ENCODE measurements at places on chromosomes 16 and 17.

DNA sequence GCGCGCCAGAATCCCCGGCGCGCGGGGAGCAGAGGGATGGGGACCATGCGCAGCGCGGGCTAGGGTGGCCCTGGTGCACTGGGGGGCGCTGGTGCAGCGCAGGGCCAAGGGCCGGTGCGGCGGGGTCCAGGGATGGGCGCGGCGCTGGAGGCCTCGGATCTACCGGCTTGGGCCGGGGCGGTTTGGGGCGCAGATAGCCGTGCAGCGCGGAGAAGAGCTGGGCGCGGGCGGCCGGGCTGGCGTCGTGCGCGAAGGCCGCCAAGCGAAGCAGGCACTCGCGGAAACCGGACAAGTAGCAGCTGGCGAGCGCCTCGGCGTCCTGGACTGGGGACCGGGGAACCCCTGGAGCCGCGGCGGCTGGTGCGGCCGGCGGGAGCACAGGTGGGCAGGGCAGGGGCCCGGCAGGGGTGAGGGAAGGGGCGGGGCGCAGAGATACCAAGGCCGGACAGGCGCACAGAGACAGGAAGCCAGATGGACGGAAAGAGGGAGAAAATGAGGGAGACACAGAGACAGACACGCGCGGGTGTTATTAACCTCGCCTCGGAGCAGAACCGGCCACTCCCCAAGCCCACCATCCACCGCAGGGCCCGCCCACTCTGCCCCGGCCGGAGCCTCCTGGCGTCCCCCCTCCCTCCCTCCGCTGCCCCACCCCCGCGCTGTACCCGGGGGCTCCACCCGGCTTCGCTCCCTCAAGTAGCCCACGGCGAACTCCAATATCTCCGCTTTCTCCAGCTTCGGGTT, 2.1 kb downstream of the HES7 start:
- DNase-seq, result peak; percentile 74

GRCh38 chr16:85718682-85719081, 29.9 kb upstream of the GINS2 start:
- DNase-seq, result no peak

DNA sequence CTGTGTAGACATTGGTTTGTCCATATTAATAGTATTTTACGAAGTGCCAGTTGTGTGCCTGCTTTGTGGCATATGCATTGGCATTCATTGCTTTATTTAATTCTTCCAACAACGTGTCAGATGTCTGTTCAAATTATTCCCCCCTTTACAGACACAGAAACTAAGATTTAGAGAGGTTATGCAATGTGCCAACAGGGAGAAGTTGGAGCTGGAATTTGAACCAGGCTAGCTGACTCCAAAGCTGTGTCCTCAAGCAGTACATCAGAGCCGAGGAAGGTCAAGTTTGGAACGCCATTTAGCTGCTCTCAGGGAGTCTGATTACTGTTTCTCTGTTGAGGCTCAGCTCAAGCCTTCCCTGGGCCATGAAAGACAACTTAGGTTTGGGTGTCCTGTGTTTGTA, 232.3 kb downstream of the WWOX start:
- no peak for DNase-seq

GRCh38 chr17:39069114-39069756, 82.2 kb downstream of the PLXDC1 start:
- peak; percentile 30 for DNase-seq

DNA sequence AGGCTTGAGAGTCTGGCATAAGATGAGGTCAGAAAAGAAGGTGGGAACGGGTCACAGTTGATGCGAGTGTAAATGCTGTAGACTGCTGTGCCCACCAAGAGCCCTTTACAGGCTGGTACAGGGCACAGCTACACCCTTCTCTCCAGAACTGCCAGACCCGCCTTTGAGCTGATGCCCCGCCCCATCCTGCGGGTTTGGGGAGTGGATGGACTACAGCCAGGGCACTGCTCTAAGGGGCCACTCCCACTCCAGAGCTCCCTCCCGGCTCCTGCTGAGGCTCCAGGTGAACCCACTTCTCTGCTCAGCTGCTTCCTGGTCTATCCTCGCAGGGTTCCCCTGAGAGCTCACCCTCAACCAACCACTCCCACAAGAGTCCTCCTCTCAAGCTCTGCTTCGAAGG, 12.3 kb downstream of the MEIOB start:
- DNase-seq, result no peak

- no peak for DNase-seq
Observed at GRCh38 chr16:29720703-29721102, 25.1 kb downstream of the C16orf54 start.

DNA sequence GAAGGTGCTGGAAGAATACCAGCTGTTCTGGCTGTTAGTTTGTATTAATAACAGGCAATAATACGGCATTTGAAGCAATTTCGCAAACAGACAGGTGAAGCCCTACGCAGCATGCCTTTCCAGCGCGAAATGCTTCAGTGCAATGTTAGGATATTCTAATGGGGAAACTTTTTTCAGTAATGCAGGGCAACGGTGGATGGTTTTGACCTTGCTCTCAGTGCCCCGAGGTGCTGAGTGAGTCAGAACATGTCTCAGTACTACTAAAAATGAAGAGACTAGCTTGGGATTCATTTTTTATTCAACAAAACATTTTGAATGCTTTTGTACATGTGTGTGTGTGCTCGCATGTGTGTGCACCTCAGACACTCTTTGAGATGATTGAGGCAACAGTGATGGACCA, 172.2 kb downstream of the RBFOX1 start:
- no peak for DNase-seq

DNA sequence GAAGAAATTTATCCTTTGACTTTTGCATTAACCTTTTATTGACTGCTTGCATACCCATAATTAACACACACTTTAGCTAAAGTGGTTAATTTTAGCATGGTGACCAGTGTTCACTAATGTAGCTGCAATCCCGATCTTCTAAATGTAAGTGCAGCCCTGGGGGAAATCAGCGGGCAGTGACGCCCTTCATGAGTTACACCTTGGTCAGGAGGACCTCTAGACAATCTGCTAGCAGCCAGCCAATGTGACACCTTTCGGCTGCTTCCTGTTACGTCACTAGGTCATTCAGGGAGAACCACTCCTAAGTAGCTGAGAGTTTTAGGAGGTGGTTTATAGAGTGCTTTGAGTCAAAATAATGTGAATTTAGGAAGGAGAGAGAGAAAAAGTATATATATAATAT, 180.5 kb downstream of the IRX3 start:
- DNase-seq, result no peak

DNA sequence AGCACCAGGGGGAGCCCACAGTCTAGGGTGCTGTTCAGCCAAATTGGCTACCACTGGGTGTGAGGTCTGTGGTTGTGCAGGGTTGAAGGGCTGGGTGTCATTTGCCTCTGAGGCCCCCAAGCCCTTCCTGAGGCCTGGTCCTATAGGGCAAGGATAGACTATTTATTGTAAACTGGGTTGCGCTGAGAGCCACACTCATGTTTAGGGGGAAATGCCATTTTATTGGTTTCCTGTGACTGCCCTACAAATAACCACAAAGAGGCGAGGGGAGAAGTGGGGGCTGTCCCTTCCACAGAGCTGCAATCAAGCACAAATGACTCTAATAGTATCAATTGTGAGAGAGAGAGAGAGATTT, 3.6 kb upstream of the ZCCHC14 start:
- no peak for DNase-seq

GRCh38 chr16:68768175-68768574, 31.1 kb downstream of the CDH1 start:
- no peak for DNase-seq

DNA sequence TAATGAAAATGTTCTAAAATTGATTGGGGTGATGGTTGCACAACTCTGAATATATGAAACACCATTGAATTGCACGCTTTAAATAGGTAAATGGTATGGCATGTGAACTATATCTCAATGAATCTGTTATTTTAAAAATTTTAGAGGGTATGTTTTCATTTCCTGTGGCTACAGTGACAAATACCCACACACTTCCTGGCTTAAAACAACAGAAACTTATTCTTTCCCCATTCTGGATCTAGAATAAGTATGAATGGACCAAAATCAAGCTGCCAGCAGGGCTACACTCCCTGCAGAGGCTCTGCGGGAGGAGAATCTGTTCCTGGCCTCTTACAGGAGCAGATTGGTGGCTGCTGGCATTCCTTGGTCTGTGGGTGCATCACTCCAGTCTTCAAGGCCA, 11.3 kb upstream of the PECAM1 start:
- no peak for DNase-seq

- peak; percentile 16 for DNase-seq
Observed at GRCh38 chr17:55466671-55467070, 44.6 kb downstream of the SMIM36 start.

- no peak for DNase-seq
Observed at GRCh38 chr16:50133214-50133613, 19.9 kb upstream of the TENT4B start.

DNA sequence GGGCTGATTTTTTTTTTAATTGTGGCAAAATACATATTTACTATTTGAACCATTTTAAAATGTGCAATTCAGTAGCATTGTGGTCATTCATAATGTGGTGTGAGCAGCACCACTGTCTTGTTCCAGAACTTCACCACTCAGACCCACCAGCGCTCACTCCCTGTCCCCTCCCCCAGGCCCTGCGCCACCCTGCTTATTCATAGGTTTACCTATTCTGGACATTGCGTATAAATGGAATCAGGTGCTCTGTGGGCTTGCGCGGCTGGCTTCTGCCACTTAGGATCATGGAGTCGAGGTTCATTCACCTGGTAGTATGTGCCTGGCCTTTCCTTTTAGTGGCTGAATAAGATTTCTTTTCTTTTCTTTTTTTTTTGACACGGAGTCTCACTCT, 59.4 kb downstream of the NT5M start:
- no peak for DNase-seq

GRCh38 chr17:50868602-50869001, 2.4 kb upstream of the TOB1 start:
- DNase-seq, result no peak

DNA sequence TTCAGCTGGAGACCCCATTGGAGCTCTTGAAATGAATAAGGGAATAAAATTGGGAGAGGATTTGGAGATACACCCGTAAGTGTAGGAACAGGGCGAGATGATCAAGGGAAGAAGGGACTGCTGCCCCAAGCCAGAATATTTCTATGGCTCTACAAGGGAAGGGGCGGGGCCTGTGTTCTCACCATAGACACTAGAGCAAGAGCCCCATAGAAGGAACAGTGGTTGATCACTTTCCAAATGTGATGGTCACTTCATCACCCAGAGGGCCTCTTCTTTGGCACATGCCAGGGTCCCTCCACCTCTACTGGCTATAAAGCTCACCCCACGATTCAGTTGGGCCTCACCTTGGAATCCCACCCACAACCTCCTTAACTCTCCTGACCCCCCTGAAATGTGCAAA, 25.0 kb downstream of the GPRC5B start:
- DNase-seq, result peak; percentile 63

GRCh38 chr16:88943131-88943664, 33.8 kb downstream of the CBFA2T3 start:
- no peak for DNase-seq

- no peak for DNase-seq
Observed at GRCh38 chr17:55154101-55154500, 110.7 kb upstream of the HLF start.

DNA sequence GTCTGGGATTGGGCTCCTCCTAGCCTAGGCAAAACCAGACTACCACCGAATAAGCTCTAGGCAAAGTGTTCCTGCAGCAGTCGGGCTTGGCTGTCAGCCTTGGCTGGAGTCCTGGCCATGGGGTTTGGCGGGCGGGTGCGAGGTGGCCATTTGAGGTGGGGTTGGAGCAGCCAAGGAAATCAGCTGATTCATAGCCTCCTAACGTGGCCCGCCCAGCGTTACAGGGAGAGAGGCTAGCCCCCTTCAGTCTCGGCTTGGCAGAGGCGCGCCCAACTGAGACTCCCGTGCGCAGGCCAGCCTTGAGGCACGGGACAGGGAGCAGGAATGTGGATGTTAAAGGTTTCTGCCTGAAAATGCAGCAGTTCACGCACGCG, 1.9 kb downstream of the PMP22 start:
- DNase-seq, result peak; percentile 85

GRCh38 chr16:11200592-11200991, 55.4 kb downstream of the SOCS1 start:
- no peak for DNase-seq

DNA sequence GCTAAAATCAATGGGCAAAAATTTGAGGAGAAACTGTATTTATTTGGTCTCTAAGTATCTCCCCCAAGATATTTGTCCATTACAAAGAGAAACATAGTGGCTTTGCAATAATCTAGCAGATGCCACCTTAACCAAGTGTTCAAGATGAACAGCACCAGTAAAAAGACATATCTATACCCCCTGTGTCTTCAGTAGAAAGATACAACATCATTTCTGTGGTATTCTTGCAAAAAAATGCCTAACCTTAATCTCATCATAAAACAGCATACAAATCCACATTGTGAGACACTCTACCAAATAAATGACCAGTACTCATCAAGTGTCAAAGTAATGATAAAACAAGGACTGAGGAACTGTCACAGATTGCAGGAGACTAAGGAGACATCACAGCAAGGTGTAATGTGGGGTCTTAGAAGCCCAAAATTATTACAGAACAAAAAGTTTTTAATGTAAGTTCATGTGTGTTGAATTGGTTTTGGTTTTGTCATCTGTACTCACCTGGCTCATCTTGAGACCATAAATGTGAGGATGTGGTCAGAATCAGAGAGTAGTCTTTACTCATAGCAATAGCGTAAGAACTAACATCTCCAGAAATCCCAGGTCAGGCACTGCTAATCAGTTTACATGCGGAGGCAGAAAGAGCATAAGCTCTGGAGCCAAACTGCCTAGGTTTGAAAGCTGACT, 77.2 kb downstream of the AATF start:
- no peak for DNase-seq

- peak; percentile 95 for DNase-seq
Observed at GRCh38 chr17:16568541-16569357, at the start of gene ZNF287. ZNF287 (minus strand) TSS chr17:16569204; CDS start chr17:16567731, 1,473 bp downstream.

DNA sequence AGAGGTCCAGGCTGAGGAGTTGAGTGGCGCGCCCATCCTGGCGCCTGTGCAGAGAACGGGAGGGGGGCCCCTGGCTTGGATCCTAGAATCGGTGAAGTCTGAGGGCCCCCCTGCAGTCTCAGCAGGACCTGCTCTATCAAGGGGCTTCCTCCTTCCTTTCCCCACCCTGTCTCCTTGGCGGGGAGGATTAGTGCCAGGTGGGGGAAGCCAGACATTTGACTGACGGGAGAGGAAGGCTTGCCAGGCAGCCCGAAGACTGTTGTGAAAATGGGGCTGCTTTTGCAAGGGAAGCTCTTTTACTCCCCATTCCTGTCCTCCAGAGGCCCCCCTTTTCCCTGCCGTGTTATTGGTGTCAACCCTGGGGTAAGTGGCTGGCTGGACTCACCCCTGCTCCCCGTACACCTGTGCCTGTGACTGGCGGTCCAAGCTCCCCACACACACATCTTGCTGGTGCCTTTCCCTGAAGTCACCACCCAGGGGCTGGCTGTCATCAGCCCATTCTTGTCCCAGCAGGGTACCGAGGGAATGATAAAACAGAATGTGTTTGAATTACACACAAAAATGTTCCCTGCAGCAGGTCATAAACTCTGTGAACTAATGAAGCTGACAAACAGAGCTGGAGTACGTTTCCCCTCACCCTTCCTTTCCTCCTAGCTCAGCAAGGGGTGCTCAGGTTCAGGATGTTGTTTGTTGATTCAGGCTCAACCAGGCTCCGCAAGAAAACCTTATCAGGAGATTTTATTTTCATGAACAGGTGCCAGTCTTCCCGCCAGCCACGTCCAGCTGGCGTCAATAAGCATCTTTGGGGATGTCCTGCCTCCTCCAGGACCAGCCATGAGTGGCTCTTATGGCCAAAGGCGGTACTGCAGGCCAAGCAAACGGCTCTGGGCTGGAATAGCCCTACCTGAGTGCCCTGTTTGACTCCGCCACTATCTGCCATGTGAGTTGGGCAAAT, 4.4 kb upstream of the ARMC7 start:
- DNase-seq, result no peak

GRCh38 chr17:18246880-18247612, 11.5 kb downstream of the FLII start:
- DNase-seq, result no peak

- DNase-seq, result no peak
Observed at GRCh38 chr17:79985361-79985942, 50.2 kb downstream of the TBC1D16 start.

Data from globus pallidus (tissue), 1 donor.